ENCODE measurements at places on chromosomes 13 and 19.

GRCh38 chr19:51097166-51097738 lies 11.0 kb downstream of the CTU1 start:
- no peak for DNase-seq

- DNase-seq: no peak
Observed at GRCh38 chr13:73140801-73141200, 82.0 kb downstream of the KLF5 start.

DNA sequence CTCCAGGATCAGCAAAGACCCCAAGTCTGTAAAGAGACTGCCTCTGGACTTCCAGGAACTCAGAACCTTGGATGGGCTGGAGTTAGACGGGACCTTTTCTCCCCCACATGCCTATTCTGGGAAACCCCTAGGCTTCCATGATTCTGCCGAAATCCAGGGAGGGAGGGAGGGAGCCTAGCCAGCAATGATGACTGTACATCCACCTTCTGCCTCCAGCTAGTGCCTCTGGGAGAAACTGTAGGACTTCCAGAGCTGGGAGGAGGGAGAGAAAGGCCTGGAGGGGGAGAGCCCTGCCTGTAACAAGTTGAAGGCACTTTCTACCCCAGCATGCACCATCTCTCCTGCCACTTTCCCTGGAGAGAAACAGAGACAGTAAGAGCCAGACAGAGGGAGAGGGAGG lies 6.0 kb upstream of the HAS1 start:
- DNase-seq: no peak

- DNase-seq: no peak
Observed at GRCh38 chr13:94160875-94161274, 318.6 kb downstream of the DCT start.

DNA sequence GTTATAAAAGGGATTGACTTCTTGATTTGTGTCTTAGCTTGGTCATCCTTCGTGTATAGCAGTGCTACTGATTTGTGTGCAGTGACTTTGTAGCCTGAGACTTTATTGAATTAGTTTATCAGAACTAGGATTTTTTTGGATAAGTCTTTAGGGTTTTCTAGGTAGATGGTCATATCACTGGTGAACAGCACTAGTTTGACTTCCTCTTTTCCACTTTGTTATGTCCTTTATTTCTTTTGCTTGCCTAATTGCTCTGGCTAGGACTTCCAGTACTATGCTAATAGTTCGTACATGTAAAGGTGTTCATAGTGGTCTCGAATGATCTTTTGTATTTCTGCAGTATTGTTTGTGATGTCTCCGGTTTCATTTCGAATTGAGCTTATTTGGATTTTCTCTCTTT lies 145.4 kb downstream of the DNAJC3 start:
- no peak for DNase-seq

- no peak for DNase-seq
Observed at GRCh38 chr19:32178401-32178800, 167.0 kb upstream of the ZNF507 start.

- DNase-seq: no peak
Observed at GRCh38 chr19:35559281-35559659, 4.2 kb downstream of the ATP4A start.

- DNase-seq: no peak
Observed at GRCh38 chr19:53881482-53882390, at the start of gene PRKCG. TSS of gene PRKCG (plus strand) at chr19:53882197. CDS start at chr19:53882495, 298 bp downstream.

GRCh38 chr19:54414156-54414555 lies 1.1 kb upstream of the TTYH1 start:
- no peak for DNase-seq

- no peak for DNase-seq
Observed at GRCh38 chr19:44745341-44745831, 3.1 kb upstream of the BCL3 start.

- DNase-seq: no peak
Observed at GRCh38 chr13:23868521-23868920, 20.7 kb downstream of the MIPEP start.

GRCh38 chr13:66617786-66618185 lies 612.4 kb downstream of the PCDH9 start:
- no peak for DNase-seq

DNA sequence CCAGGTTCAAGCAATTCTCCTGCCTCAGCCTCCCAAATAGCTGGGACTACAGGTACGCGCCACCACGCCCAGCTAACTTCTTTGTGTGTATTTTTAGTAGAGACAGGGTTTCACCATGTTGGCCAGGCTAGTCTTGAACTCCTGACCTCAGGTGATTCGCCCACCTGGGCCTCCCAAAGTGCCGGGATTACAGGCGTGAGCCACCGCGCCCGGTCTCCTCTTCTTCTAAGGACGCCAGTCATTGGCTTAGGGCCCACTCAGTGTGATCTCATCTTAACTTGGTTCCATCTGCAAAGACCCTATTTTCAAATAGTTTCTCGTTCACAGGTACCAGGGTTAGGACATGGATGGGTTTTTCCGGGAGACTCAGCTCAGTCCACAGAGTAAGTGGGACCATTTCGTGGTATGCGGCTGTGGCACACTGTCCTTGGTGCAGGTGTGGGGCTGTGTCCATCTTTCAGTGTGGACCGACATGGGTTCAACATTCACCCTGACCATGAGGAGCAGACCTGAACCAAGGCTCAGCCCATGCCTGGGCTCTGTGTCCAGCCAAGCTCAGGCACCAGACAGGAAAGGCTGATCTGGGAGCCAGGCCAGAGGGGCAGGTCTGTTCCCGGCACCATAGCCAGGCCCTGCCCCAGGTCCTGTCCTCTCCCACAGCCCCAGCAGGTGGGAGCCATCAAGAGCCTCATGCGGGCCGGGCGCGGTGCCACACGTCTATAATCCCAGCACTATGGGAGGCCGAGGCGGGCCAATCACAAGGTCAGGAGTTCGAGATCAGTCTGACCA lies 2.8 kb upstream of the MKNK2 start:
- DNase-seq: no peak

DNA sequence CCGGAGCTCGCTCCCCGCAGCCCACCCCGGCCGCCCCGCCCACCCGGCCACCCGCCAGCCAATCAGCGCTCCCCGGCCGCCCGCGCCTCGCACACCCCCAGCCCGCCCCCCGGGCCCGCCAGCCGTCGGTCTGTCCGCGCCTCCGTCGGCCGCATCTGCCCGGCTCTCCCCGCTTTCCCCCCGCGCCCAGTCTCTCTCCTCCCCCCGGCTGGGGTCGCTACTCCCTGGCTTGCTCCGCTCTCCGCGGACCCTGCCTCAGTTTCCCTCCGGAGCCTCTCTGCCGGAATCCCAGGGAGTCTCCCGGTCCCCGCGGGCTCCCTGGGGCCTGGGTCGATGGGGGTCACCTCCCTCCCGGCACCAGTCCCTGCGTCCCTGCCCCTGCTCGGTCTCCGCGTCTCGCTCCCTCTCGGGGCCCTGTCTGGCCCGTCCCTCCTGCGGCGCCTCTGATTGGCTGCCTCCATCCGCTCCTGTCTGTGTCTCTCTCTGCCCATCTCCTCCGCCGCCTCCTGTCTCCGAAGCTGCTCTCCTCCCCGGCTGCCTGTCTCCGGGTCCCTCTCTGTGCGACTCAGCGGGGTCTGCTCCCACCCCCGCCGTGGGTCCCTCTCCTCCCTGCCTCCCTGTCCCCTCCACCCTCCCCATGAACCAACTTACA lies 484 bp downstream of the IL11 start:
- no peak for DNase-seq

- DNase-seq: peak; percentile 54
Observed at GRCh38 chr13:32310134-32310706, 4.9 kb downstream of the ZAR1L start.

DNA sequence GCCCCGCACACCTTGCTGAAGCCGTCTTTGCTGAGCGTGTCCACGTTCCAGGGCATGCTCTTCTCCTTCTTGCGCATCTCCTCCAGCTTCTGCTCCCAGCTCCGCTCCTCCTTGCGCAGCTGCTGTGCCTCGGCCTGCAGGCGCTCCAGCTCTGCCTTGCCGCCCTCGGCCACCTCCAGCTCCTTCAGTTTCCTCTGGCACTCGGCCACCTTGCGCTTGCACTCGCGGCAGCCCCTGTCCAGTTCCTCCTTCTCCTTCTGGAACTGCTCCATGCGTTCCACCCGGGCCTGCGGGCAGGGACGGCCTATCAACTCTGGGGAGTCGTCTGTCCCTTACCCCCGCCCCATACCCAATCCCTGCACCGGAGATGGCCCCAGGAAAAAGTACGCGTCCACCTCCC lies 7.4 kb downstream of the CDC37 start:
- no peak for DNase-seq

DNA sequence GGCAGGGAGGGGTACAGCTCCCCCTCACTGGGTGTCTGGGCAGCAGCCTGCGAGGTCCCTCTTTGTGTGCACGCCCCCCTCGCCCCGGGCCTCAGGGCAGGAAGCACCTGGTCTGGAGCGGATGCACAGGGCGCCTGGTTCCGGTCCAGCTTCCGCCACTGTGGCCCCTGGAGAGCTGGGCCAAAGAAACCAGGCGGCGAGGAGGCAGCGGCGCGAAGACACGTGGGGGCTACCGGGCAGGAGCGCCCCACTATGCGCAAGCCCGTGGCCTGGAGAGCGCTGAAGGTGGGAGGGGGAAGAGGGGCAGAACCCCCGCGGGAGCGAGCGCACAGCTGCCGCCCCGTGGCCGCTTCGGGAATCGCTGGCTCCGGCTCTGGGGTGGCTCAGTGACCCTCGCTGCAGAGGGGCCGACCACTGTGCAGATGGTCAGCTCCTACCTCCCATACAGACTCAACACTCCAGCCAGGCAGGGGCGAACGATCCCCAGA lies 1.7 kb upstream of the LYL1 start:
- DNase-seq: peak; percentile 98

- no peak for DNase-seq
Observed at GRCh38 chr19:8398311-8398771, 8.2 kb downstream of the RAB11B start.

- DNase-seq: peak; percentile 58
Observed at GRCh38 chr13:40996426-40997092, 22.6 kb downstream of the ELF1 start.

DNA sequence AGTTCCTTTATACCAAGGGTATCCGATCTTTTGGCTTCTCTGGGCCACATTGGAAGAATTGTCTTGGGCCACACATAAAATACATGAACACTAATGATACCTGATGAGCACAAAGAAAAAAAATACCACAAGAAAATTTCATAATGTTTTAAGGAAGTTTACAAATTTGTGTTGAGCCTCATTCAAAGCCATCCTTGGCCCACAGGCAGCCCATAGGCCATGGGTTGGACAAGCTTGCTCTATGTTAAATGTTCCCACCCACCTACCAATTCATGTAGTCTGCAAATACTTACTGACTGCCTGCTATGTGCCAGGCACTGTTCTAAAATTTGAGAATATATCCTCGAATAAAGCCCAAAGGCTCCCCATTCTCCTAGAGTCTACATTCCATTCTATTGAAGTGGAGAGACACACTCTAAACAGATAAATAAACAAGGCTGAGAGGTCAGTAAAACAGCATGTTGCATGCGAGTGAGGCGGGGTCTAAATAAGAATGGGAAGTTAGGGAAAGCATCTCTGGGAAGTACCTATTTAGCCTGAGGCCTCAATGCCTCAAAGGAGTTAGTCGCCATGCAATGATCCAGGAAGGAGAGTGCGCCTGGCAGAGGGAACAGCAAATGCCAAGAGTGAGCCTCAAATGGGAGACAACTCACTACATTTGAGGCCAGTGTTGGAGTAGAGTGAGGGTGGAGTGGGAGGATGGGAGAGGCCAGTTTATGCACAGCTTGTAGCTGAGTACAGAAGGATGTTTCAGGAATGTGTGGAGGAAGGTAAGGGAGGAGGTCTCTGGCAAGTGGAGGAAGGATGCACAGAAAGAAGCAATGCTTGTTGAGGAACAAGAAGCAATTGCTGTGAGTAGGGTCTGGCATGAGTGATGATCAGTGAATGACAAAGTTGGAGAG lies 52.5 kb upstream of the CLDN10 start:
- DNase-seq: no peak

DNA sequence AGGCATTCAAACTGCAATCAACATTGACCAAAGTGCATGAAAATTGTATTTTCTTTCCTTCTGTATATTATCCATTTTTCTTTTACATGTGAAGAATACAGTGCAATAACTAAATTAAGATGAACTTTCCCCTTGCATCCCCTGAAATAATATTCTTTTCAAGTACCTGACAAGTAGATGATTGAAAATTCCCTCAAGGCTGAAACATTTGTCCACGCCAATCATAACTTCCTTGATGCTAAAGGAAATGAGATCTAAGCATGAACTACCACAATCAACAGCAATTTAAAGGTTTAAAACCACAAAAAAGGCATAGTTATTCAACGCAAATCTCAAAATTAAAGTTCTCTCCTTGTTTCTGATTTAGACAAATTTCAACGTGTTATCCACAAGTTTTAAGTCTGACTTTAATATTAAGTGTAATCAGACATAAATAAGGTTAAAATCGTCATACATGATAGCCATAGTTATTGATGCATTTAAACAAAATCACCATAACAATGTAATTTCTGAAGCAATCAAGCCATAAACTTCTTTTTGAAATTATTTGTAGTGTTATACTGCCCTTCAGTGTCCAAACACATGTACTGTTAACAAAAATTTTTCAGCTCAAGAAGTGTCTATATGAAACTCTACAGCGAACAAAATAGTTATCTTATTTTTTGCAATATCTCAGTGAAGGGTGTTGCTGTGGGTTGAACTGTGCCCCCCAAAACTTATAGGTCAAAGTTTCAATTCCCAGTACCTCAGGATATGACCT lies 169.5 kb downstream of the DCLK1 start:
- DNase-seq: no peak

Data from GDM1 (cell line).